ENCODE measurements at places on chromosomes 12 and 14.

- no peak for DNase-seq
Observed at GRCh38 chr12:80498059-80498728, 54.2 kb downstream of the PTPRQ start.

- no peak for DNase-seq
Observed at GRCh38 chr14:44081146-44081545, 425.9 kb downstream of the FSCB start.

DNA sequence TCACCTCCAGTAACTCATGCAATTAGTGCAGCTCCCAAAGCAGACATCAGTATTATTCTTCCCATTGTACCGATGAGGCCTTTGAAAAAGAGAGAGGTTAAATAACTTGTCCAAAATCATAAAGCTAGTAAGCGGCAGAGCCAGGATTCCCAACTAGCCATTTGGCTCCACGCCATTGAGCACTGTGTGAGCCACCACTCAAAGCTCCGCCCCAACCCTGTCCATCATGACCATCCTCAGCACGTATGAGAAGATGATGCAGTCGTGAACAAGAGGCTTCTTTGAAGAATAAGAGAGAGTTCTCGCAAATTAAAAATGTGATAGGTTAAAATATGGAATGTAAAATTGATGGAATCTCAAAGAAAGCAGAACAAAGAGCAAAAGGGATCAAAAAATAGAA is 14.6 kb downstream of the CLMN start:
- no peak for DNase-seq

GRCh38 chr12:106957583-106957982 is 1.9 kb downstream of the TMEM263 start:
- DNase-seq: no peak

DNA sequence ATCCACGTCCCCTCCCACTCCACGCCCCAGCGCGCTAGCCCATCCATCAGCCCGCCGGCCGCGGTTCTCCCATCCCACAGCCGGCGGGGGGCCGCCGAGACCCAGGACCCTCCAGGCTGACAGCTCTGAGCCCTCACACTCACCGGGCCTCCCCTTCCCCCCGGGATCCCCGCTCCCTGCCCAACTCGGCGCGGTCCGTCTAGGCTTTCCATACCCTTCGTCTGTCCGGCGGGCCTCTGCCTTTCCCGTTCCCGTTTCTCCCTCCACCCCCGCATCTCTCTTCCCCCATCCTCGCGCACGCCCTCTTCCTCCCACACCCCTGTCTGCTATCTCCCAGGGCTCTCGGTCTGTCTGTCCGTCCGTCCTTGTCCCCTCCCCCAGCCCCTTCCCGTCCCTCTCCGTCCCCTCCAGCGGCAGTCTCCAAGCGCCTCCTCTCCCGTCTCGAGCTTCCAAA is 726 bp downstream of the ZFHX2 start:
- no peak for DNase-seq

GRCh38 chr14:54902143-54902520 is 494 bp downstream of the GCH1 start:
- DNase-seq: peak; percentile 53

GRCh38 chr12:47038270-47038748 is 41.1 kb upstream of the PCED1B start:
- DNase-seq: no peak

- DNase-seq: no peak
Observed at GRCh38 chr12:40241741-40242140, 16.9 kb downstream of the LRRK2 start.

DNA sequence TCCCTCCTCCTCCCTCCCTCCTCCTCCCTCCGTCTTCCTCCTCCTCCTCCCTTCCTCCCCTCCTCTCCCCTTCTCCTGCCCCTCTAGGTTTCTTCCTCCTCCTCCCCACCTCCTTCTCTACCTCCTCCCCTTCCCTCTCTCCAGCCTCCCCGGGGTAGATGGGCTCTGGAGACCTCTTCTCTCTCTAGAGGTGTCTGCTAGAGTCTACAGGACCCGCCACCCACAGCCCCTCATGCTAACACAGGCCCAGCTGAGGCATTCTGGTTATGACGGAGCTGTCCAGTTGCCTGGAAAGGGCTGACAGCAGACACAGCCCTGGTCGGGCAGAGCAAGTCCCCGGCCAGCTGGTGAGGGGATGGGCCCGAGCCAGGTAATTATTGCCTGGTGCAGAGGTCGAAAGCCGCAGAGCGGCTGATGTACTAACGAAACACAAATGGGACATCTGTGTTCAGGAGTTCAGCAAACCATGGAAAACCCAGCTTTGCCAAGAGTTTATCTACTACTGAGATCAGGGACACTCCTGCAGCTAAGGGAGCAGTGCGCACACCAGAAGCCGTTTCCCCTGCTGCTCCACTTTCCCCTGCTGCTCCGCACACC is 96.2 kb downstream of the PAPOLA start:
- no peak for DNase-seq

GRCh38 chr14:24274101-24274543 is 2.7 kb upstream of the RABGGTA start:
- peak; percentile 26 for DNase-seq

GRCh38 chr12:2266666-2267620 is 214.2 kb downstream of the CACNA1C start:
- DNase-seq: no peak

GRCh38 chr14:36177489-36177888 is 967 bp upstream of the PTCSC3 start:
- no peak for DNase-seq

DNA sequence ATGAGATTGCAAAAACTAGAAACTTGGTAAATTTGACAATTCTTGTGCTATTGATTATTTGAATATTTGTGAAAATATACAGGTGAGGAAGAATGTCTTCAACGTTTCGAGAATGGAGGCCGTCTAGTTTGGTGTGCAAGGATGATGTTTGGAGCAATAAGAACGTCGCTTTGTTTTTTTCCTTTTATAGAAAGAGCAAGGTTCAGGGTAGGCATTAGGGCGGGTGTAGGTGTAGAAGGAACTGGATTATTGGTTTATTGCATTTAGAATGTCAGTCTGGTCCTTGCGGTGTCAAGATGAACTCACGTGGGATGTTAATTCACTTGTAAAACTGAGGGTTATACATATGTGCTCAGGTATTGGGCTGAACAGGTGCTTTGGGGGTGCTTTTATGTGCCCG is 1.1 kb downstream of the RPS26 start:
- DNase-seq: no peak

DNA sequence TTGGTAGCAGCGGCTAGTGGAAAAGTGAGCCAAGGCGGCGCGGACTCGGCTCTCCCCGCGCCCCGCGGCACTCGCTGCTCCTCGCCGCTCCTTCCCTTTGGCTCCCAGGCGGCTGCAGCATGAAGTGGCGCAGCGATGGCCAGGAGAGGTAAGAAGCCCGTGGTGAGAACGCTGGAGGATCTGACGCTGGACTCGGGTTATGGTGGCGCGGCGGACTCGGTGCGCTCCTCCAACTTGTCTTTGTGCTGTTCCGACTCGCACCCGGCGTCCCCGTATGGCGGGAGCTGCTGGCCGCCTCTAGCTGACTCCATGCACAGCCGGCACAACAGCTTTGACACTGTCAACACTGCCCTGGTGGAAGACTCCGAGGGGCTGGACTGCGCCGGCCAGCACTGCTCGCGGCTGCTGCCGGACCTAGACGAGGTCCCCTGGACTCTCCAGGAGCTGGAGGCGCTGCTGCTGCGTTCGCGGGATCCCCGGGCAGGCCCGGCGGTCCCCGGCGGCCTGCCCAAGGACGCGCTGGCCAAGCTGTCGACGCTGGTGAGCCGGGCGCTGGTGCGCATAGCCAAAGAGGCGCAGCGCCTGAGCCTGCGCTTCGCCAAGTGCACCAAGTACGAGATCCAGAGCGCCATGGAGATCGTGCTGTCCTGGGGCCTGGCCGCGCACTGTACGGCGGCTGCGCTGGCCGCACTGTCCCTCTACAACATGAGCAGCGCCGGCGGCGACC is 225.6 kb upstream of the CRY1 start:
- no peak for DNase-seq

DNA sequence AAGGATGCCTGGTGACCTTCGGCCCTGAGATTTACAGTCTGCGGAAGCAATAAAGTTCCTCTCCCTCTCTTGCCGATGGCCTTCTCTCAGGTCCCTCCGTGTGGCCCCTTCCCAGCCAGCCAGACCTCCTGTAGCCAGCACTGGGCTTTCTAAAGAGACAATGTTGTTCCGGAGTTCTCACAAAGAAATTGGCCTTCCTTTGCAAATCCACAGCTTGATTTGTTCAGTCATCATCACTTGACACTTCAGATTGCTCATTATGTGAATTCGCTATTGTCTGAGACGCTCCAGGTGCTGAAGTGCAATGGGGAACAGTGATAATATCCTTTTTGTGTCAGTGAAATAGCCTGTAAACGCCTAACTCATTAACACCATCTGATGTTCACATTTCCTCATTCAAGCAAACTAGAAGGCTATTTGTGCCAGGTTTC is 43.7 kb upstream of the GPHB5 start:
- DNase-seq: no peak

- no peak for DNase-seq
Observed at GRCh38 chr12:48023386-48023785, 19.1 kb upstream of the COL2A1 start.

- no peak for DNase-seq
Observed at GRCh38 chr14:95255013-95255412, 64.7 kb downstream of the CLMN start.

GRCh38 chr14:29217813-29218450 is 451.3 kb downstream of the FOXG1 start:
- no peak for DNase-seq

DNA sequence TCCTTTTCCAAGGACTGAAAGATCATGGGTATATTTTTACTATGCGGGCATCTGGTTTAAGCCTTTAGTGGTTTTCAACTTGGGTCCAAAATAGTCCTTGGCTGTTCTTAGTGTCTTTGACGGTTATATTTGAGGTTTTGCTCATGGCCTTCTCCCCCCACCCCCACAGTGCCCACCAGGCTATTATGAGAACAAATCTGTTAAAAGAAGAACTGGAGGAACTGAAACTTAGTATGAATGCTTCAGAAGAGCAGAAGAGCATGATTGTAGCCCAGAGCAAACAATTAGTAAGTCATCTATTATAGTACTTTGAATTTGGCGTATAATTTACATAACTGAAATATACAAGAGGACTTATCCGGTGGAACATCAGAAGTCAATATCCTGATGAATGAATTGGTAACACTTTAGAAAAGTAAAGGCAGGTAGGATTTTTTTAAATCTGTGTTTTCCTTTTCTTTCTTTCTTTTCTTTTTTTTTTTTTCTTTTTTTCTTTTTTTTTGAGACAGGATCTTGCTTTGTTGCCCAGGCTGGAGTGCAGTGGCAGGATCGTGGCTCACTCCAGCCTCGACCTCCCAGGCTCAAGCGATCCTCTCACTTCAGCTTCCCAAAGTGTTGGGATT is 71.8 kb upstream of the BCAT1 start:
- DNase-seq: no peak

DNA sequence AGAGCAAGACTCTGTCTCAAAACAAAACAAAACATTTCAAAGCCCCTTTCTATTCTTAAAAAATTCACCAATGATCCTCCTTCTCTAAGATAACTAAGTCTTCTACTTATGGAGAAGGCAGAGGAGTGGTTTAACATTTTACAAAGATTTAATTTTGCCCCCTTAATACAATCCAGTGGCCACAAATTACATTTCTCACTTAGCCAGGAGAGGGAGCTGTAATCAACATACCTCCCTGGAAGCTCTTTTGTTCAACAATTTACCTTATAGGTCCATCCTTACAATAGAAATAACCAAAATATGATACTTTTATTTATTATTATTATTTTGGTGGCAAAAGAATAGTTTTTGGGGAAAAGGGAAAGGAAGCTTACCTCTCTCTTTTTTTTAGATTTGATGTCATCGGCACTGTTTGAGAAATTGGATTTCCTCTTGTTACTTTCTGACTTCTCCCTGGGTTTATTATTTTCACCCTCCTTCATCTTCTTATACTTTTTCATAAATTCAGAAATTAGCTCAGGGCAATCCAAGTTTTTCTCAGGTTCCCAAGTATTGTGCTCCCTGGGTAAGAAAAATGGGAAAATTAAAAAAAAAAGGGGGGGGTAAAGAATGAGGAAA is 28.1 kb downstream of the CBX5 start:
- DNase-seq: peak; percentile 14

DNA sequence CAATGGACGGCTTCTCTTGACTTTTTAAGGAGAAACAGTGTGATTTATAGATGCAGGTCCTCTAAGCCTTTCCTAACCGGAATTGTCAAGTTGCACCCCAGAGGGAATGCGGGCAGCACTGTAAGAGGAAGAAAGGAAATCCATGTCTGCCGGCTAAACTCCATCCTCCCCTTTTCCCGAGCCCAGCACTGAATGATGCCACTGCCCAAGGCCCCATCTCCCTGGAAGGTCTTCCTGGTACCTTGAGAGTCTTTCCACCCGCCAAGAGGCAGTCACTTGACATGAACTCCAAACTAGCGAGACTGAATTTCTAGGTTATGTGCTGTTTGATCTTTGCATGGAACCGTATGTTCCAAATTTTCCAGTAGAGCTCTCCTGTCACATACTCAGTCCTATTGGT is 313.4 kb upstream of the FKBP4 start:
- DNase-seq: no peak

GRCh38 chr12:33977887-33978286 is 44.4 kb upstream of the ALG10 start:
- DNase-seq: no peak

GRCh38 chr14:68458840-68459469 is 333.9 kb downstream of the ZFP36L1 start:
- no peak for DNase-seq

DNA sequence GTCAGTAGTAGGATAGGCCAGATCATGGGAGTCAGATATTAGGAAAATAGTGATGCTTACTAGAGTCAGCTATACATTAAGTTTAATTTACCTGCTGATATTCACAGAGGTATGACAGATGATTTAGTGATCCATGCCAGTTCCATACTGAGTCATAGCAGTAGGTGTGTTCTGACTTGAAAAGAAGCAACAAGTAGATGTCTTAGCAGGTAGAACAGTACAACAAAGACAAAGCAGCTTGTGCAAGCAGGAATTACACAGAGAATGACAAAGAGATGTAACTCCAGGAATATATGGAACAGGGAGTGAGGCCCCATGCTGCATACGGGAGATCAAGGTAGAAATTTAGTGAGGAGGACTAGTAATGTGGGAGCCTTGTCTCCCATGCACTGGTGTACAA is 556.9 kb downstream of the SLC16A7 start:
- DNase-seq: no peak

GRCh38 chr14:73402579-73402978 is 55.8 kb downstream of the NUMB start:
- no peak for DNase-seq

GRCh38 chr12:44889926-44890325 is 13.8 kb upstream of the NELL2 start:
- DNase-seq: no peak

DNA sequence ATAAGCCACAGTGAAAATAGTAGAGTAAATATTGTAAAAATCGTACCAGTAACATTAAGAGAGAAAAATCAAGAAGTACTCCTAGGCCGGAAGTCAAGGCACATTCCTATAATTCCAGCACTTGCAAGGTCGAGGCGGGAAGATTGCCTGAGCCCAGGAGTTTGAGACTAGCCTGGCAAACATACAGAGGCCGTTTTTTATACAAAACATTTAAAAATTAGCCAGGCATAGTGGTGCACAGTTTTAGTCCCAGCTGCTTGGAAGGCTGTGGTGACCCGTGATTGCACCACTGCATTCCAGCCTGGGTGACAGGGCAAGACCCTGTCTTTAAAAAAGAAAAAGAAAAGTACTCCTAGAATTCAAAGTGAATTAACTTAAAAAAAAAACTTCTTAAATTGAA is 341.8 kb downstream of the C12orf50 start:
- no peak for DNase-seq
